ENCODE measurements at places on chromosomes 11 and 22.

DNA sequence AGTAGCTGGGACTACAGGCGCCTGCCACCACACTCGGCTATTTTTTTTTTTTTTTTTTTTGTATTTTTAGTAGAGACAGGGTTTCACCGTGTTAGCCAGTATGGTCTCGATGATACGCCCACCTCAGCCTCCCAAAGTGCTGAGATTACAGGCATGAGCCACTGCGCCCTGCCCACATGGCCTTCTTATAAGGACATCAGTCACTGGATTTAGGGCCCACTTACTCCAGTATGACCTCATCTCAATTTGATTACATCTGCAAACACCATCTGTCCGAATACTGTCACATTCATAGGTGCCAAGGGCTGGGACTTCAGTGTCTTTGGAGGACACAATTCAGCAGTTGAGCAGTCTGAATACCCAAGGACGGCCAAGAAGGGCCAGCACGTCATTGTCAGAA, 8.2 kb upstream of the PRR5 start:
- no peak for DNase-seq

- DNase-seq, result no peak
These were observed 14.5 kb downstream of the SAA1 start for GRCh38 chr11:18280438-18281045.

DNA sequence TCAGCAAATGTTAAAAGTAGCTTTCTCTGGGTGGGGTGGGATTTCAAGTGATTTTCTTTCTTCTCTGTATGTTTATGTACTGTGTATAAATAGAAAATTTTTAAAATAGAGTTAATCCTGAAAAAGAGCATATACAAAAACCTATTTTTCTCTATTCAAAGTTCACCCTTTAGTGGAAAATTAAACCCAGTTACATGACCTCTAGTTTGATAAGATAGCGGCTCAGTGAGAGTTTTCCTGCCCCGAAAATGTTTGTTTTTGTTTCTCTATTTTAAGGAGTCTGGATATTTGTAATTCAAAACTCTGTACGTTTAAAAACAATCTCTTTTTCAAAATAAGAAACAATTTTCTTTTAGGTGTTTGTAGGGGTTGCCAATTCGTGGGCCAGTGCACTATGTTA, 42.1 kb upstream of the PITPNB start:
- DNase-seq, result no peak

GRCh38 chr11:34585735-34586487, 35.0 kb upstream of the EHF start:
- no peak for DNase-seq

DNA sequence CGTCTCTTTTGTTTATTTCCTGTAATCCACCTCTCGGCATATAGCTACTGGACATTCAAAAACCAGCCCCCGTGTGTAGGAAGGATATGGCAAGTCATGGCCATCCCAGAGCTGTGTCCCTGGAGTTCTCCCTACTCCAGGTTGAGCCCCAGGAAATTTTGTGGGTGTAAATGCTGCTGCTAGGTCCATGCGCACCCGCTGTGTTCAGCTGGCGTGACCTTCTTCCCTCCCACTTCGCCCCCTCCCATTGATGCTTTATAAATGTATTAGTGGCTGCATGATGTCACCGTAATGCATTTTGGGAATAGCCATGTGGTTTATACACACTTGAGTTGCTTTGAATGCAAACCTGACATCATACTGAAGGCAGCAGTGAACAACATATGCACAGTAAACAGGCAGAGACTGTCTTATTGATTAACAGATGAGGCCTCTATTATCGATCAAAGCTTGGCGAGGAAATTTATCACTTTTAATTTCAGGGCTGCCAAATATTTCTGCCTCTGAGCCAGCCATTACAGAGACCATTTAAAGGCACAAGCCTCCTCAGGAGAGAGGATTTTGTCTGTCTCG, 113.6 kb upstream of the NNMT start:
- DNase-seq, result no peak

- DNase-seq, result no peak
These were observed 20.8 kb downstream of the ADA2 start for GRCh38 chr22:17198170-17199002.

DNA sequence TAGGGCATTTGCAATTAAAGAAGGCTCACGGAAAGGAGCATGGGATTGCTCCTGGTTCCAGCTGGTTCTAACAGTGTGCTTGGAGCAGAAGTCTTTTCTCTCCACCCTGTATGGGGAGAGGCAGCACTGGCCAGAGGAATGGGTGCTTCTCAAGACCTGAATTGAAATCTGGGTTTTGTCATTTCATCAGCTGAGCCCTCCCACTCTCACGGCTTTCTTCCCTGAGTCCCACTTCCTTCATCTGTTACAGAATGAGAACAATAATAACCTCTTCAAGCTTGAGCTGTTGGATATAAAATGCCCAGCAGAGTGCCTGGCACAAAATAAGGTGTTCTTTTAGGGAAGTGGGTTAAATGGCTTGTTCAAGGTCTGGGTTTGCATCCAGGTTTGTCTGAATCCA, 17.2 kb downstream of the CNTF start:
- no peak for DNase-seq

GRCh38 chr22:43211941-43212433, 25.1 kb upstream of the TTLL12 start:
- no peak for DNase-seq

- DNase-seq, result no peak
These were observed 17.9 kb downstream of the RBM4B start for GRCh38 chr11:66659763-66660162.

GRCh38 chr11:82631722-82632630, 101.7 kb downstream of the FAM181B start:
- DNase-seq, result no peak

DNA sequence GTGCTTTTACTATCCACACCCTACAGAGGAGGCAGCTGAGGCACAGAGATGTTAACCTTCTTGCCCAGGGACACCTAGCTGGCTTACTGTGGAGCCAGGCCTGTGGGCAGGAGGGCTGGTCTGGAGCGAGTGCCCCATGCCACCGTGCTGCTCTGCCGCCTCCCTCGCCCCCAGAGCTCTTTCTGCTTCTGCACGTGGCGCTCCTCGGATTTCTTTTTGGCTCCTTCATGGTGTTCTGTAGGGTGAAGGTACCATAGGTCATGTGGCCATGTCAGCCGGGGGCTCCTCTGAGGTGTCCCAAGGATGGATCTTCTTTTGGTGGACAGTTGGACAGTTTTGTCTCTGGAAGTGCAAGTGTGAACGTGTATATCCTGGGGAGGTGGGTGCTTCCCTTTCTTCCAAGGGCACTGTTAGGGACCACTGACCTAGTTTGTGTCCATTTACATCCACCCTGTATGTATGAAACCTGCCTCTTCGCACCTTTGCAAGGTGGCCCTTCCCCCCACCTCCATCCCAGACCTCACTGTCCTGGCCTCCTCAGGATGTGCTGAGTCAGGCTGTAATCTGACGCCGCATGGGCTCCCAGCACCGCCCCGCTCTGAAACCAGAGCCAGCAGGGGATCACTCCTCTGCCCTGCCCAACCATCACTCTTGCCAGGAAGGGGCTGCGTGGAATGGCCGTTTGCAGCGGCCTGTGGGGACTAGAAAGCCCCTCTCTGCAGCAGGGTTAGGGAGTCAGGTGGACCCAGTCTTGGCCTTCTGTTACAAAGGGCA, 31.7 kb downstream of the POLR3H start:
- no peak for DNase-seq

DNA sequence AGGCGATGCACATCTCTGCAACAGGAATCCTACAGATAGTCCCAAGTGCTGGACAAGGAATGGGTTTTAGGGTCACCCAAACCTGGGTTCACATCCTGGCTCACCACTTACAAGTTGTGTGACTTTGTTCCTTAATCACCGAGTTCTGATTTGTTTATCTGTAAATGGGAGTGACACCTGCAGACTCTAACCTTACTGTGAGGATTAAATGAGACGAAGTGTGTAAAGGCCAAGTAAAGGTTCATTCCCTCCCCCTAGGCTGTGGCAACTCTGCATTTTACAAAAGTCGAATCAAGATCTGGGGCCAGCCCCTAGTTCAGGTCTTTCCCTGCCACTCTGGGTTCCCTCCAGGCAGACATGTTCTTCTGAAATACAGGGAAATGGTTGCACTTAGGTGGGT, 34.9 kb downstream of the SERPINH1 start:
- no peak for DNase-seq

GRCh38 chr11:2579315-2580060, 120.3 kb downstream of the KCNQ1OT1 start:
- DNase-seq, result no peak

- DNase-seq, result peak; percentile 70
These were observed 8.2 kb downstream of the CBX7 start for GRCh38 chr22:39144101-39144767.

GRCh38 chr11:69167130-69167915, 11.6 kb downstream of the SMIM38 start:
- DNase-seq, result no peak

DNA sequence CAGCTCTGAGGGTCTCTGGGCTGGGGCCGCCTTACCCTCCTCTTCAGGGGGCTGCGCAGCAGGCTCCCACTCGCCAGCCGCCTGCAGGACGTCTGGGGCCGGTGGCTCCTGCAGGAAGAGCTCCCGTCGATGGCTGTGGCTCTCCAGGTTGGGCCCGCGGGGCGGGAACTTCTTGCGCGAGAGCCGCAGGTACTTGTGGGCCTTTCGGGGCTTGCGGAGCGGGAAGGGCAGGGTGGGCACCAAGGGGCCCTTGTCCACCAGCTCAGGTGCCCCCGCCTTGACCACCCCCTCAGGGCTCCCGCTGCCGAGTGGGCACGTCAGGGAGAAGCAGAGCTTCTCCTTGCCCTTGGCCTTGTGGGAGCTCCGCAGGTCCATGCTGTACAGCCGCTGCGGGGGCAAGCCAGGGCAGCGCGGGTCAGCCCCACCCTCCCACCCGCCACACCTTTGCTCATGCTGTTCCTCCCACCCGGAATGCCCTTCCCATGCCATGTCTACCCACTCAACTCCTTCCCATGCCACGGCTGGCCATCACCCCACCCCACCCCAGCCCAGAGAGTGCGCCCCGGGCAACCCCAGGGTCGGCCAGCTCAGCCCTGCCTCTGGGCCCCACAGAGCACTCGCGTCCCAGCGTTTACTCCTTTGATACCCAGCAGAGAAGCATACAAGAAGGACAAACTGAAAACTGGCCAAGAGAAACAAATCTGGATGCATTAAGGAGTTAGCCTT, 18.0 kb downstream of the CBX7 start:
- DNase-seq, result no peak

DNA sequence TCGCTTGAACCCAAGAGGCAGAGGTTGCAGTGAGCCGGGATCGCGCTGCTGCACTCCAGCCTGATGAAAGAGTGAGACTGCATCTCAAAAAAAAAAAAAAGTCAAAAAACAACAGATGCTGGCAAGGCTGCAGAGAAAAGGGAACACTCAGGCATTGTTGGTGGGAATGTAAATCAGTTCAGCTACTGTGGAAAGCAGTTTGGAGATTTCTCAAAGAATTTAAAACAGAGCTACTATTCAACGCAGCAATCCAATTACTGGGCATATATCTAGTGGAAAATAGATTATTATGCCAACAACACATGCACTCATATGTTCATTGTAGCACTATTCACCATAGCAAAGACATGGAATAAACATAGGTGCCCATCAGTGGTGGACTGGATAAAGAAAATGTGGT, 89.7 kb downstream of the EFCAB6 start:
- DNase-seq, result no peak

DNA sequence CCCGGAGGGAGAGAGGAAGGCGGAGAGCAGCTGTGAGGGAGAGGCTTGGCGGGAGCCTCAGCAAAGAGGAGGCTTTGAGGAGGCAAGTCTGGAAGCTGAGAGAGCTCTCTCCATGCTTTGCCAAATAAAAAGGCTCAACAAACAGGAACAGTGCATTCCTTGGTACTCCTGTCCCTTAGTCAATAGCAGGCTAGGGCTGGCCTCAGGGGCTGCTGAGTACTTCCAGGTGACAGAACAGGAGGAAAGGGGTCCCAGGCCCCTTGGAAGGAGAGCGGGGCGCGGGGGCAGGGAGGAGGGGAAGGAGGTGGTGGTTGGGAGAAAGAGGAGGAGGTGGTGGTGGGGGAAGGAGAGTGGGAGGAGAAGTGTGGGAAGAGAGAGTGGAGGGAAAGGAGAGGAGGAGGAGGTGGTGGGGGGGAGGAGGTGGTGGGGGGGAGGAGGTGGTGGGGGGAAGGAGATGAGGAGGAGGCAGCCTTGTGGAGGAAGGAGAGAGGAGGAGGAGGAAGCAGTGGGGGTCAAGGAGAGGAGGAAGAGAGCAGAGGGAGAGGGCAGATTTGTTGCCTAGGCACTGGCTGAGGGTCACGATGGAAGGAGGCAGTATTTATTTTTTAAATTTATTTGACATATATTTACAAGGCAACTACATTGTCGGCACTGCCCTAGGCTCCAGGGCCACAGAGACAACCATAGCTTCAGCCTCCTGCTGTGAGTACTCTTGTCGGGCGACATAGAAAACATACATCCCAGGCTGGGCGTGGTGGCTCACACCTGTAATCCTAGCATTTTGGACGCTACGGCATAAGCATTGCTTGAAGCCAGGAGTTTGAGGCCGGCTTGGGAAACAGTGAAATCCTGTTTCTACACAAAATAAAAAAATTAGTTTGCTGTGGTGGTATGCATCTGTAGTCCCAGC, 74.2 kb upstream of the ZBED5 start:
- no peak for DNase-seq

DNA sequence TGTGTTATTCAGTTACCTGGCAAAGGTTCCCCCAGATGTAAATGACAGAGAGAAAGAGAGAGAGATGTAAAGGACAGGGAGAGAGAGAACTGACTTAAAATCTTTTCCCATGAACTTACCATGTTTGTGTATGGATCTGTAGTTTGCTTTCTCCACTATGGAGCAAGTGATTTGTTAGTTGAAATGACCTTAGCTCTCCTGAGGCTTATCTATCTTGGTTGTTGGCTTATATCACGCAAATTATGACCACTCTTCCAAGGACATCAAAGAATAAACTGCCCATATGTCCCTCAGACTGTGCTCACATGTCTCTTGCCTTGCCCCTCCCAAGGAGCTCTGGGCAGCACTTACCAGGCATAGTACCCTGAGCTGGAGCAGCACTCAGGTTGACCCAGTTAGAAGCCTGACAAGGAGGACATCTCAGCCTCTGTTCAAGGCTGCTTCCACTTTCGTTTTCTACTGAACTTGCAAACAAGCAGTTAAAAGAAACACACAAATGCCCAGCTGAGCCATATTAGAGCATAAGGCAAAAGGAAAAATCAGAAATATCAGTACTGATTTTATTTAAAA, 95.3 kb upstream of the RCN1 start:
- no peak for DNase-seq

DNA sequence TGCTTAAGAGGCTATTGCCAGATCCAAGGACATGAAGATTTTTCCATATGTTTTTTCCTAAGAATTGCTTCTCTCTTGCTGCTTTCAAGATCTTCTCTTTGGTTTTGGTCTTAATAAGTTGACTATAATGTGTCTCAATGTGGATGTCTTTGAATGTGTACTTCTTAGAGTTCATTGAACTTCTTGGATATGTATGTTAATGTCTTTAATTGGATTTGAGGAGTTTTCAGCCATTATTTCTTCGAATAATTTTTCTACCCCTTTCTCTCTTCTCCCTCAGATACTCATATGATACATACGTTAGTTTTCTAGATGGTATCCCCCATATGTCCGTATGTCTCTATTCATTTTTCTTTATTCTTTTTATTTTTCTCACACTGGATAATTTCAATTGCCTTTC, 13.2 kb downstream of the CABIN1 start:
- DNase-seq, result no peak

- no peak for DNase-seq
These were observed 74.2 kb downstream of the SWAP70 start for GRCh38 chr11:9738116-9738515.
